ENCODE measurements at places on chromosomes 13 and 19.

- DNase-seq, result no peak
These were observed 8.1 kb downstream of the ATG4D start for GRCh38 chr19:10551698-10552301.

GRCh38 chr19:30718014-30718413 lies 345.8 kb downstream of the ZNF536 start:
- no peak for DNase-seq

GRCh38 chr19:10091895-10092641 lies 6.0 kb downstream of the SHFL start:
- DNase-seq, result no peak

GRCh38 chr13:102548811-102549210 lies 48.0 kb upstream of the TPP2 start:
- no peak for DNase-seq

DNA sequence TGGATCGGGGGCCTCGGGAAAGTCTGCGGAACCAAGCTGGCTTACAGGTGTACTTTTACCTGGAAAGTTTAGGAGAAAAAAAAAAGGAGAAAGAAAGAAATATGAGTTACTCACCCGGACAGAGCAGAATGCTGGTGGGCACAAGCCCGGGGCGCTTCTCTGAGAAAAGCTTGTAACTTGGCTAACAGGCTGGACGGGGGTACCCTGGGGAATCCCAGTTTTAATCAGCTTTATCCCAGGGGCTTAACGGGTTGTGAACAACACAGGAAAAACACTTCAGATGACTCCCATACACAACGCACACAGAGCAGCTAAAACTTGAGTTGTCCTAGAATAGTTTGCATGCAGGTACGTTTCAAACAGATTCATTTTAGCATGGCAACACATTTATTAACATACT lies 37.3 kb downstream of the KLF2 start:
- DNase-seq, result no peak

GRCh38 chr19:31838163-31838815 lies 489.1 kb upstream of the TSHZ3 start:
- no peak for DNase-seq

DNA sequence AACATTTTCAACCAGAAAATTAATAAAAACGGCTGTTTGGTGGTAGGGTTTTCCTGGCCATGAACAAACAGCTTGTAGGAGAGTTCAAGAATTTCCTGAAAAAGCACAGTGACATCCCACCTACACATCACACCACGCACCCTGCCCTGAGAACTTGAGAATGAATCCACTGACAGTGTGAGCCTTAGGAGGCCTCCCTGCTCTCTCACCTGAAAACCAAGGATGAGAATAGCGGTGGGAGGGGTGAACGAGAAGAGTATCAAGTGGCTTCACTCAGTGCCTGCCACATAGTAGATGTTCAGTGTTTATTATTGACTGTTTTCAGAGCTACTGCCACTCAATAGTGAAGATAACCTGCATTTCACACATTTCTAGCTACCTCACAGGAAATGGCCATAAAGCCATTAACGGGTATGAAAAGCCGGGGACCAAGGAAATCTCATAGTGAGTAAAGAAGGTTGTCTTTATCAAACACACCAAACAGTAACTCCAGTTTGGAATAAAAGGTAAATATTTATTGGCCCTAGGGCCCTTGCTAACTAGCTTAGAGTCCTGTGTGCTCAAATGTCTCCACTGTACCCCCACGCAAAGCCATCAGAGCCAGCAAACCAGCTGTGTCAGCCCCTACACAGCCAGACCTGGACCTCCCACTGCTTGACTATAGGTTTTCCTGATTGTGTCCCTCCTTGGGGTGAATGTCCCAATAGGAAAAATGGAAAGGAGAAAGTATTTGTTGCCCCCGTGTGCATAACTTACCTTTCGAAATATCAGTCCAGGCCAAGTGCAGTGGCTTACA lies 40.6 kb downstream of the TPT1 start:
- DNase-seq, result no peak

DNA sequence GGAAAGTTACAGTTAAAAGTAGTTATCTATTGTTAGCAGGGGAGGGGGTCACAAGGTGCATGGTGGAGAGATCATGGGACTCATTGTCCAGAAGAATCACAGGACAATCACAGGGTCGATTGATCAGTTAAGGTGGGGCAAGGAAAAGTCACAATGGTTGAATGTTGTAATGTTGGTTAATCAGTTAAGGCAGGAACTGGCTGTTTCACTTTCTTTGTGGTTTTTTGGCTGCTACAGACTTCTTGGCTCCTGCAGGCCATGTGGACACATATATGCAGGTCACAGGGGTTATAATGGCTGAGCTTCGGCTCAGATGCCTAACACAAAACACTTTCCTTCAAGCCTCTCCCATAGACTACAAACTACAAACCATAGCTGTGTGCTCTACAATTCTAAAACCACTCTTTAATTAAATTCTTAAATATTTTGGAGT lies 6.9 kb upstream of the ZNF431 start:
- no peak for DNase-seq

DNA sequence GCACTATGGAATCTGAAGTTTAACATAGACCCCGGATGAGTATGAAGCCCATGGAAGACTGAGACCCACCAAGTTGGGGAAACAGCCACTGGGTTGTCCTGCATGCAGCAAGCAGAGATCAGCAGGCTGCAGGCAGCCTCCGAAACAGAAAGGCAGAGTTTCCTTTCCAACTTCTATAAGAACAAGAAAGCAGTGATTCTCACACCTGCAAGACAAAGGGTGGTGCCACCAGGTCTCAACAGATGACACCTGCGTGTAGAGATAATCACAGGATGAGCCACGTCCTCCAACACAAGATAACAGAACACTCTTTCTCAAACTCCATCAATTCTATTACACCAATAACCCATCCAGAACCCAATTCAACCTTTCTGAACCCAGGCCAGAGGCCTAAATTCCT lies 457.9 kb downstream of the FOXO1 start:
- no peak for DNase-seq

GRCh38 chr19:7505288-7505681 lies 10.6 kb upstream of the ZNF358 start:
- DNase-seq, result no peak

DNA sequence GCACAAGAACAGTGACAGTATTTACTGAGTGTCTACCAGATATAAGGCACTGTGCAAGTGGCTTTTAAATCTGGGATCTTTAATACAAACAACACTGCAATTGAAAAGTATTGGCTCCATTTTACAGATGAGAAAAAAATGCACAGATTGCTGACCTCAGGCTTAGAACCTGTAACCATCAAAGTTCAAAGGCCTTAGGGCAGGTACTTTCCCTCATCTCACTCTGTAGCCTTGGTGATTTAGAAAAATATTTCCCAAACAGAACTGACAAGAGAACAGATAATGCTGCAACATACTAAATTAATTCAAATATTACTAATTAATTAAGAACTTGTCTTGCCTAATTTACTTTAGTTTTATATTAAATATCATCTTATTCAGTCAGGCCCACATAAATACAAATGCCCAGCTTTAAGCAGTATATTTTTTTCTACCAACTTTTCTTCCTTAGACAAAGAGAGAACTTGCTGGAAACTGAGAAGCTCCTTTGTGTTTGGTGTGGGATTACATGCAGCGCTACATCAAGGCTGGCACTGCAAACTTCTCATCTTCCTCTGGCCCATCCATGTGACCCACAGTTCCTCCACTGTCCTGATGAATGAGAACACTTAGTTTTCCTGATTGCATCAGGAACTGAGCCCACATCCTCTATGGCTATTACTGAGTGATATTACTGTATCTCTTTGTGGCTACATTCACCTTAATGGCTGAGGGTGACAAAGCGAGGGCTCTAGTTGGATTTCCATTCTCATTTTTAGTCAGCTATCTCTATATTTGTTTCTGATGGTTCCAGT lies 302.1 kb downstream of the ENOX1 start:
- DNase-seq, result no peak

- DNase-seq, result no peak
These were observed 121.1 kb upstream of the MYO16 start for GRCh38 chr13:108508263-108508662.

- DNase-seq, result no peak
These were observed 9.6 kb downstream of the CAPN12 start for GRCh38 chr19:38734426-38735256.

GRCh38 chr19:31154021-31154420 lies 195.2 kb downstream of the TSHZ3 start:
- no peak for DNase-seq

GRCh38 chr13:39779337-39780265 lies 124.1 kb downstream of the COG6 start:
- DNase-seq, result no peak

DNA sequence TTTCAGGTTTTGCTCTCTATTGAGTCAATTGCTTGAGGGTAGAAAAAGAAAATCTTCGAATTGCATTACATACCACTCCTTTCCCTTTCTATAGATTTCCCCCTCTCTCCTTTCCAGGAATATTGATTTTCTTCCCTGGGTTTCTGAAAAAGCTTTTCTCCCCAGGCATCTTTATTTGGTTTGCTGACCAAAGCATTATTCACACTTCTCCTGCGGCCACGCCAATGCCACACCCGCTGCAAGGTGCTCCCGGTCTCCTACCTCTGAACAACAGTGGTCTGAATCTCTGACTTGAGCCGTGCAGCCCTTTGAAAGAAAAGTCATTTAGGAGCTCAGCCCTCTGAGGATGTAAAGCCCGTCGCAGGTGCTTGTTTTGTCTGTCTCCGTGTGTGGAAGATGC lies 350.9 kb upstream of the TMTC4 start:
- no peak for DNase-seq

DNA sequence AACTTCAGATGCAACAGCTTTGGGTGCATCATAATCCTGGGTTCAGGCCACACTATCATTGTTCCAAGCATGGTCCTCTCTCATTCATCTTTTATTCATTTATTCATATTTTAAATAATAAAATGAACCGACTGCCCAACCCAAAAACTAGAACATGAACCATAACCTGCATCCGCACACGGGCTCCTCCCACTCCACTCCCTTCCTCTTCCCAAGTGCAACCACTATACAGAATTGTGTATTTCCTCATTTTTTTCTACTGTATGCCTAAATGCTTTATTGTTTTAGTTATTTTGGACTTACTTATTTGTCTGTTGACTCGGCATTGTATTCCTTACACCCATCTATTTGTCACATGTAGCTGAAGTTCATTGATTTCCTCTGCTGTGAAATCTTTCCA lies 30.7 kb upstream of the POMP start:
- DNase-seq, result no peak

GRCh38 chr19:32223595-32224370 lies 121.6 kb upstream of the ZNF507 start:
- DNase-seq, result no peak

GRCh38 chr13:81117416-81117815 lies 776.5 kb upstream of the SPRY2 start:
- DNase-seq, result no peak

DNA sequence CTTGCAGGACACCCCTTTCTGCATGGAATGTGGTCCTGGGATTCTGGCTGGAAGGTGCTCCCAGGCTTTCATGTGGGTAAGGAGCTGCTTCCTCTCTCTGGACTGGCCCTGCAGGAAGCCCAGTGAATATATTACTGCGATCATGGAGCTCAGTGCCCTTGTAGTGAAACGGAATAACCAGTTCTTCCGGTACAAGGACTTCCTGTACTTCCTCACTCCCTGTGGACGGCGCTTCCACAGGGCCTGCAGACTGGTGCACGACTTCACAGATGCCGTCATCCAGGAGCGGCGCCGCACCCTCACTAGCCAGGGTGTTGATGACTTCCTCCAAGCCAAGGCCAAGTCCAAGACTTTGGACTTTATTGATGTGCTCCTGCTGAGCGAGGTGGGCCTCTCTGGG lies 8.0 kb downstream of the CYP4F8 start:
- DNase-seq, result no peak

DNA sequence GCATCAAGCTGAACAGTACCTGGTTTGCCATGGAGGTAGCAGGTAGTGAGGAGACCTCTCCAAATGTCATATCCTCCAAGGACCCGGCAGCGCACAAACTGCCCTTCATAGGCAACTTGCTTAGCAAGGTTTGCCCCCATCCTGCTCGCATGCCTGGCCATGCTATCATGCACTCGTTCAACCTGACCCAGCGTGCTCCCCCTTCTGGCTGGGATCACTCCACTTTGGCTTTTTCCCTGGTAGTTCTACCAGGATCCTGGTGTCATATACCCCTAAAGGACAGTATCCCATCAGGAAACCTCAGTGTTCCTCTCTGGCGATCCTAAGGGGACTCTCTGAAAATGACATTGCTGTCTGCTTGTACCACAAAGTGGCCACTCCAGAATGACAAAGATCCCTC lies 38.6 kb upstream of the ZNF30 start:
- DNase-seq, result no peak

DNA sequence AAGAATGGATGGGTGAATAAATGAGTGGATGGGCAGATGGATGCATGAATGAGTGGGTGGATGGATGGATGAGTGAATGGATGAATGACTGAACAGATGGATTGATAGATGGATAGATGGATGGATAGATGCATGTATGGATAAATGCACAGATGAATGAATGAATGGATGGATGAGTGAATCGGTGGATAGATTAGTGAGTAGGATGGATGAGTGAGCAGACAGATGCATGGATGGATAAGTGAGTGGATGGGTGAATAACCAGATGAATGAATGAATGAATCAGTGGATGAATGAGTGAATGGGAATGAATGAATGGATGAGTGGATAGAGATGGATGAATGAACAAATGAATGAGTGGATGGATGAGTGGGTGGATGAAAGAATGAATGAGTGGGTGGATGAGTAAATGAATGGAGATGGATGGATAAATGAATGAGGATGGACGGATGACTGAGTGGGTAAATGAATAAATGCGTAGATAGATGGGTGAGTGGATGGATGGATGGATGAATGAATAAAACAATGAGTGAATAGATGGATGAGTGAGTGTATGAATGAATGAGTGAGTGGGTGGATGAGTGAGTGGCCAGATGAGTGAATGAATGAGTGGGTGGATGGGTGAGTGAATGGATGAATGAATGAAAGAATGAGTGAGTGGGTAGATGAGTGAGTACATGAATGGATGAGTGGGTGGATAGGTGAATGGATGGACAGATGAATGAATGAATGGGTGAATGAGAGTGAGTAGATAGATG lies 13.0 kb downstream of the GAS6 start:
- no peak for DNase-seq

DNA sequence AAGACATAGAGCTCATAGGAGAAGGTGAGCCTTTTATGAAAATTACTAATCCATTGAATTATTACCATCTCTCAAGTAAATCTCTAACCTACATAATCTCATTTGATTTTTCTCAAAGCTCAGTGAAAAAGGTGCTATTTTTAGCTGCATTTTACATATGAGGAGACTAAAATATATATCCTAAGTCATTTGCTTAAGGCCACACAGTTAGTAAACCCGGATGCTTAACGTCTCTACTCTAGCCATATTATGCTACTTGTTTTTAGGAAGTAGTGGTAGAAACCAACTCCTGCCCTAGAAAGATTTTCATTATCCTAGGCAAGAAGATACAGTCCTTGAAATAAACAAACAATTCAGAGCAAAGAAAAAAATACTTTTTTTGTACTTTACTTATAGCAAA lies 108.9 kb downstream of the RBM26 start:
- no peak for DNase-seq

DNA sequence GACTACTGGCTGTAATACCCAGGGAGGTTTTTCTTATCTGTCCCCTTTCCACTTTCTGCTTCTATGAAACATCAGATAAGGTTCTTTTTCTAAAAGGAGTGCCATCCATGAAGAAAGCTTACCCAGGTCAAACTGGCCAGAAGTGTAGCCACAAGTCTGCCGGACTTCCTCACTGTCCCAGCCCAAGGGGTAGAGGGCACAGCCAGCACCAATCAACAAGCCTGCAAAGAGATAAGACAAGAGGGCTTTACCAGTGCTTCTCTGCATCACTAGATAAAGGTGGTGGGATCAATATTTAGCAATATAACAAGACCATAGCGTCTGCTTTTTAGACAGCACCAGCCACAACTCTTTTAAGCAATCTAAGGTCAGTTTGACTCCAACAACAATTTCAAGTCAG lies 224.7 kb downstream of the LHFPL6 start:
- no peak for DNase-seq

All from stimulated activated CD4-positive, alpha-beta T cell treated with anti-CD3 and anti-CD28 coated beads, Interleukin-1b, Interleukin-23, amount 100 ng/mL, for 4 hours (primary cell).